ENCODE measurements at places on chromosomes 4 and X.

DNA sequence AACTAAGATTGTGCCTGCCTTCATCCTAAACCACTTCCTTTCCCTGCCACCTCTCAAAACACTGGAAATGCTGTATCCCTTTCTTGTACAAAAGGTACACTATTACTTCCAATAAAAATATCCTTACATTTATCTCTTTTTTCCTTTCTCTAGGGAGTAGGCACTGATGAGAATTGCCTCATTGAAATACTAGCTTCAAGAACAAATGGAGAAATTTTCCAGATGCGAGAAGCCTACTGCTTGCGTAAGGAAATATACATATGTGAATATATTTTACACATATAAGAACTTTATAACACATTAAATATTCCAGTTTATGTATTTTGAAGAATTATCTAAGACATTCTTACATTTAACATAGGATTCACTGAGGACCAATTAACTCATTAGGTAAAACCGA, 71.7 kb downstream of the ANXA10 start:
- DNase-seq, result no peak

GRCh38 chrX:69025802-69026301, 139.4 kb downstream of the PJA1 start:
- DNase-seq, result no peak

DNA sequence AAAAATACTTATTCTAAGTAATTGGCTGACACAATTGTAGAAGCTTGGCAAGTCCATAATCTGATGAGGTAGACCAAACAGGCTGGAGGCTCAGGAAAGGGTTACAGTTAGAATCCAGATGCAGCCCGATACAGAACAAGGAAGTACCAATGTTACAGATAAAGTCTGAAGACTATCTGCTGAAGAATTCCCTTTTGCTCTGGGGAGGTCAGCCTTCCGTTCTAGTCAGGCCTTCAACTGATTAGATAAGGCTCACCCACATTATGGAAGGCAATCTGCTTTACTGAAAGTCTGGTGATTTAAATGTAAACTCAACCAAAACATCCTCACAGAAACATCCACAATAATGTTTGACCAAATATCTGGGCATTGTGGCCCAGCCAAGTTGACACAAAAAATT, 7.4 kb upstream of the DYNLT3 start:
- no peak for DNase-seq

- no peak for DNase-seq
These were observed 54.5 kb downstream of the CAMK2D start for GRCh38 chr4:113707048-113707447.

- DNase-seq, result no peak
These were observed 981.0 kb upstream of the HS3ST1 start for GRCh38 chr4:12409507-12410190.

GRCh38 chr4:66647926-66648325, 897.4 kb downstream of the CENPC start:
- no peak for DNase-seq

GRCh38 chr4:37535872-37536271, 150.3 kb downstream of the RELL1 start:
- DNase-seq, result no peak

- DNase-seq, result no peak
These were observed 411.4 kb downstream of the GPAT3 start for GRCh38 chr4:83947125-83947829.

DNA sequence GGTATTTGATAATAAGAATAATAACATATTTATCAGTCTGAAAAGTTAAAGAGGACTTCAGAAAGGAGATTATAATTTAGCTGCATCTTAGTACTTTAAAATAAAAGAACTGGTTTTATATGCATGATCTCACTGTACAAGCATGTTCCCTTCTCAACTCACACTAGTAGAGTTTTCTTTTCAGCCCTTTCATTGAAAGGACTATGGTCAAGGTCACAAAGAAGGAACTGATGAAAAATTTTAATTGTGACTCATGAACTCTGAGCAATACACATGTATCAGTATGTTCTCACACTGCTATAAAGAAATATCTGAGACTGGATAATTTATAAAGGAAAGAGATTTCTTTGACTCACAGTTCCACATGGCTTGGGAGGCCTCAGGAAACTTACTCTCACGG, 73.7 kb upstream of the NDST4 start:
- no peak for DNase-seq

DNA sequence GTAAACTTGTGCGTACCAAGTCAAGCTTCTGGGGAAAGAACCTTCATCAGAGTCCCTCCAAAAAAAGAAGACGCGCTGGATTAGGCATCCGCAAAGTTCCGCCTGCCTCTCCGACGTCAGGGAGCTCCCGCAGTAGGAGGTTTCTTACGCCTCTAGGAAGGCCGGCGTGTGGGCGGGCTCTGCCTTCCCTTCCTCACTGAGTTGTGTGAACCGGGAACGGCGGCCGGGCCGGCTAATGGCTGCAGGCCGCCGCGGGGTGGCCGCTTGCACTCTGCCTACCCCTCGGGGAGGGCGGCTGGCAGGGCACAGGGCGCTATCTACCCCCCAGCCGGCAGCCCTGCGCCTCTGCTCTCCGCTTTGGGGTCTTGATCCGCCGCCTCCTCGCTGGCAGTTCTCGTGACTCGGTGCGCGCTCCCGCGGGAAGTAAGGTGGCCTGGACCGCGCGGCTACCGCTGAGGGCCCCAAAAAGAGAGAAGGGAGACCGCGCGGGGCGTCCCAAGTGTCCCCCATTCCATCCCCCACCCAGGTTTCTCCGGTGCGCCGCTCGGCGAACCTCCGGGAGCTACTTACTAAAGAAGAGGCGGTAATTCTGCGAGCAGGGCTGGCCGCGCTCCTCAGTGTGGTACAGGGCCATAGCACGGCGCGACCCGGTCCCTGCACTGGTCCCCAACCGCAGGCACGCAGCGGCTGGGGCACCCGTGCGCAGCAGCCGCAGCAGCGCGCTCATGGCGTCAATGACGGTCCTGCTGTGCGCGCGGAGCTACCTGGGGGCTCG, at the start of gene PPA2:
PPA2 (minus strand) TSS at position 739 of the 775 bp plus-strand sequence; CDS start at position 727, 12 bp downstream.
- peak; percentile 62 for DNase-seq

DNA sequence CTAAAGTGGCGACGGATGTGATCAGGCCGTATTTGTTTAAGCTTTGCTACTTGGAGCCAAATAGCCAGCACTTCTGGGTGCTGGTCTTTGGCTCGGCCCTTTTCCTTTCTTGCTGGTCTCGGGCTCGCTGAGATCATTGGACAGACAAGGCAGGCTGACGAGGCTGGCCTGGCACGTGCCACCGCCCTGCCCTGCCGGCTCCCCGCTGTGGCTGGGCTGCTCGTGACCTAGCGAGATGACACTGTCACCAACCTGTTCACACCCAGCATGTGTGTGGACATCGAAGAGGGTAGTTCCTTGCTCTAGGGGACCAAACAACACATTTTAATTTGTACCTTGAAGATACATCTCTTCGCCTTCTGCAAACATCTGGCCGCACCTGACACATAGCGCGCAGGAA, 98.0 kb downstream of the ABLIM2 start:
- no peak for DNase-seq

DNA sequence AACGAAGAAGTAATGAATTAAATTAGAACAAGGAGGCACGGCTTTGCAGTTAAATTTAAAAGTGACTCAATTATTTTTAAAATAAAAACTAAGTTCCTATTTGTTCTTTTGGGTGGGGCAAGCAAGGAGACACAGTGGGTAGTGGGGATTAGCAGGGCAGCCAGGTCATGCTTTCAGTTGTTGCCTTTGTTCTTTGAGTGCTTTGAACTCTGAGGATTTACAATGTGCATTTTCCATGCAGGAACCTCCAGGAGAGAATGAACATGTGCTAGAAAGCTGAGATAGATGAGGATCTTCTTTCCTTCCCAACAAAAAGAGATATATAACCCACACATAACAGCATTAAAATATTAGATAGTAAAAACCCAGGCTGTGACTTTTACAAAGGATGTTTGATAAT, 420.4 kb upstream of the CTSO start:
- no peak for DNase-seq

DNA sequence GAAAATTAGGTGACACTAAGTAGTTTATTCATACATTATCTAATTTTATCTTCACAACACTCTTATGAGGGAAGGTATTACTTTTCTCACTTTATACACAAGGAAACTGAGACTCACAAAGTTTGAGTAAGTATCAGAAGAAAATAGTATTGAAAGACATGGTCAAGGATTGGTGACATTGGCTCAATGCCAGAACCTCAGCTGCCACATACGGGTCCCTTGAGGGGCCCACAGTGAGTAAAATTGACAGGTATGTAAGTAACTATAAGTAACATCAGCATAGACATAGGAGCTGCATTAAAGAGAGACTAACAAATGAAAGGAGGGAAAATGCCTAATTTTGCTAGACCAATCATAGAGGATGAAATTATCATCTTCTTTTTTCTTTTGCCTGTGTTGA, 134.1 kb downstream of the COX18 start:
- DNase-seq, result no peak

- no peak for DNase-seq
These were observed 20.2 kb upstream of the MGST2 start for GRCh38 chr4:139645458-139645857.

DNA sequence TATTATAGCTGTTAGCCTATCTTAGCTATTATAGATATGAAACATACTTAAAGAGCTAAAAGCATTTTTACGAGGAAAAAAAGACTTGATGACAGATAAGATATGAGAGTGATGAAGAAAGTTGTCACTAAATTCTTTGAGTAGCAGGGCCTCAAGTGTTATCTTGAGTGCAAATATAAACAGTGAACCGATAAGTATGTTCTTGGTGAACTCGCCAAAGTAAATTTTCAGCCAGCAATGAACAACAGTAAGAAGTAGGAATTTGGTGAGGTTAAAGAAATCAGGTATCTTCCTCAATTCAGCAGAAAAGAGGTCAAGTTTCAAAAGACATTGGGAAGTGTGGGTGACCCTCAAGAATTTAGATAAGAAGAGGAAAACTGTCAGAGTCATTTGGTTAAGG, 471.8 kb upstream of the FTHL17 start:
- no peak for DNase-seq

DNA sequence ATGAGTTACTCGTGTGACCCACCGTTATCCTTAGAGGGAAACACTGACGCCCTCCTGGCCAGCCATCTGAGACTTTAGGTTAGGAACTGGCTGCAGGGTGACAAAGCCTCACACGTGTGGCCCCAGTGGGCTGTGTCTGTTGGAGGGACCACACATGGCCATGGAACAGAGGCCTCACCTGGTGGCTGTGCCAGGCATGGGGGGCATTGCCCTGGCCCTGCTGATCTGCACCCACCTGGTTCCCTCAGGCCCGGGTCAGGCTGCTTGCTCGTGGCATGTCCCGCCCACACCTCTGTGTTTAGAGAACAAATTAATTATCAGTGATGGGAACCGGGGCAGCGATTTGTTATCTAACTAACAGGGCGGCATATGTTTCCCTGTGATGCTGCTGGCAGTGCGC, 100.9 kb upstream of the PSAPL1 start:
- no peak for DNase-seq

DNA sequence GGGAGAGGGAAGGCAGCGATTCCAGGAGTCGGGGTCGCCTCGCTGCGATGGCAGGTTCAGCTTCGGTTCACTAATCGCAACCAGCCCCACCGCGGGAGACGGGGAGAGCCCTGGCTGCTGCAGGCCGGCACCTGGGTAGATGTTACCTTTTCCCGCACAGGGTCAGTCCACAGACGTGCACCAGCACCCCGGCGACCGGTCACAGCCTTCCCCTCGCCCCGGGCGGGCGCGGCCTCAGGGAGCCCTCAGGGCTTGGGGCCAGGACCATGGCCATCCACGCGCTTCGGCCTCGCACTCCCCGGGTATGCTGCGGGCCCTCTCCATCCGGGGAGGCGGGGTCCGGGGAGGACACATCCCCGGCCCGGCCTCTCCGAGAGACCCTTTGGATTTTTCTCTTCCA, 26.1 kb upstream of the EXOC1L start:
- DNase-seq, result no peak

GRCh38 chr4:183241322-183241640, 78.8 kb downstream of the CLDN22 start:
- DNase-seq, result no peak

DNA sequence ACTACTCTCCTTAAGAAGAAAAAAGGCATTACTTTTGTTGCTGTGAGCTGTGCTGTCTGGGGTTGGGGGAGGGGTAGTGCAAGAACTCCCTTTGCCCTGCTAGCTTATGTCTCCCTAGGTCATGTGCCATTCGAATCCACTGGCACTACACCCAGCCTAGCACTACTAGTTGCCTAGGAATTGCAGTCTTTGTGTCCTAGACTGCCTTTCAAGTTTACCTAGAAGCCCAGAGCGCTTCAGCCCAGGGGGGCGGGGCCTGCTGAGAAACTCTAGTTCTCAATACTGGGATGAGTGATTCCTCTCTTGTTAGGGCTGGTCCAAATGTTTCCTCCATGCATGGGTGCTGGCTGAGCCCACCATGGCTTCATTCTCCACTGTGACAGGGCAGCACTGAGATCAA, 1011.5 kb downstream of the PCDH19 start:
- no peak for DNase-seq

DNA sequence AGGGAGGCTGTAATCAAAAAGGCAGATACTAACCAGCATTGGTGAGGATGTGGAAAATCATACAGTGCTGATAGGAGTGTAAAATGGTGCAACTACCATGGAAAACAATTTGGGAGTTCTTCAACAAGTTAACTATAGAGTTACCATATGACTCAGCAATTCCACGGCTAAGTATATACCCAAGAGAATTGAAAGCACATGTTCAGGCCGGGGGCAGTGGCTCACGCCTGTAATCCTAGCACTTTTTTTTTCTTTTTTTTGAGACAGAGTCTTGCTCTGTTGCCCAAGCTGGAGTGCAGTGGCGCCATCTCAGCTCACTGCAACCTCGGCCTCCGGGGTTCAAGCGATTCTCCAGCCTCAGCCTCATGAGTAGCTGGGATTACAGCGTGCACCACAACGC, 15.0 kb upstream of the CD99L2 start:
- DNase-seq, result no peak

DNA sequence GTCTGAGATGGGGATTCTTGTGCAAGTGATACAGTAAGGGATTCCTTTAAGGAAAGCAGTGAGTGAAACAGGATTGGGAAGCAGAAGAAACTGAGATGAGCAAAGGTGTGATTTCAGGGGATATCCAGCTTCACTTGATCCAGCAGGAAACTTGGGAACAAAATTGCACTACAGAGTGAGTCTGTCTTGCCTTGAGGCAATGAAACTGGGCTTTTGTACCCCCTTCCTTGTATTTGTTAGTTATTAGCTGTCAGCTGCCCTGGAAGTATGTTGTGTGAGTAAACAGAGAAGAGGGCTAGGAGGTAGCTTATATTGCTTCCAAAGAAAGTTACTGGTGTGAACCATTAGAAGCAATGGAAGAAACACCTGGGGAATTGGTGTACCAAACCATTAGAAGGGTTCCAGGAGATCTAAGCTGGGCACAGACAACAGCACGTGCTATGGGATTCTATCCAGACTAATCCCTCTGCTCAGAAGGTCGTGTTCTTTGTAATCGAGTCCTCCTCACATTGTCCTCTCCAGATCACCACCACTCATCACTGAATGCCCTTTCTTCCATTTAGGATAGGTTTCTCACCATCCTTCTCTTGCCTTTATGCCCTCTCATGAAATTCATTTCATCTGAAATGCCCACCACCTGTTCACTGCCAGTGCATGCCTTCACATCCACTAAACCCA, 76.0 kb downstream of the PDLIM5 start:
- no peak for DNase-seq
